ENCODE measurements at places on chromosomes 7 and 10. TPM values are rescaled to one million over a fixed set of nuclear protein-coding genes. Genes with fewer than 3 reads are reported as not detected.

SPDYE2 gene
- not detected for total RNA-seq

C10orf71 gene
- total RNA-seq, result not detected

TFEC gene
- total RNA-seq, result not detected

SPDYE5 gene
- total RNA-seq, result not detected

SYNPO2L gene
- not detected for total RNA-seq

BRI3 gene
- 32.8 TPM for total RNA-seq

AKR1C8 gene
- not detected for total RNA-seq

C10orf53 gene
- total RNA-seq, result not detected

MYPN gene
- total RNA-seq, result 0.04 TPM

NSUN5 gene
- total RNA-seq, result 90.9 TPM

CHN2 gene
- 3.1 TPM for total RNA-seq

CPA2 gene
- total RNA-seq, result not detected

C10orf105 gene
- total RNA-seq, result 0.18 TPM

ATOH7 gene
- total RNA-seq, result 0.15 TPM

PODXL gene
- total RNA-seq, result 339 TPM

PRSS2 gene
- 0.97 TPM for total RNA-seq

BRAT1 gene
- 86.4 TPM for total RNA-seq

SFRP5 gene
- 1.9 TPM for total RNA-seq

SLC16A12 gene
- 4.1 TPM for total RNA-seq

HOXA9 gene
- not detected for total RNA-seq

HOXA6 gene
- total RNA-seq, result not detected

SLC39A12 gene
- not detected for total RNA-seq

POLR3A gene
- 14.3 TPM for total RNA-seq

CPN1 gene
- total RNA-seq, result not detected

MEOX2 gene
- total RNA-seq, result not detected

OR13A1 gene
- not detected for total RNA-seq

HTR7 gene
- 34.3 TPM for total RNA-seq

FFAR4 gene
- total RNA-seq, result not detected

NPTX2 gene
- total RNA-seq, result 34.8 TPM

SORBS1 gene
- total RNA-seq, result 12.7 TPM

LRRC18 gene
- total RNA-seq, result not detected

ACSM6 gene
- not detected for total RNA-seq

RELN gene
- total RNA-seq, result not detected

ADRB1 gene
- 0.24 TPM for total RNA-seq

NPSR1 gene
- not detected for total RNA-seq

PSPH gene
- 50.4 TPM for total RNA-seq

FAM25A gene
- not detected for total RNA-seq

INA gene
- 25.0 TPM for total RNA-seq

PIP gene
- total RNA-seq, result not detected

TWIST1 gene
- total RNA-seq, result 0.18 TPM

KCNH2 gene
- total RNA-seq, result 9.5 TPM

GNGT1 gene
- total RNA-seq, result not detected

ABCB8 gene
- 26.7 TPM for total RNA-seq

AQP1 gene
- not detected for total RNA-seq

RHOBTB1 gene
- total RNA-seq, result 10.5 TPM

C7orf33 gene
- total RNA-seq, result not detected

TMEM168 gene
- total RNA-seq, result 10.9 TPM

RSBN1L gene
- 12.8 TPM for total RNA-seq

GIMAP6 gene
- total RNA-seq, result not detected

HOXA1 gene
- total RNA-seq, result 0.10 TPM

MRLN gene
- total RNA-seq, result not detected

COPS6 gene
- total RNA-seq, result 51.8 TPM

ITIH5 gene
- total RNA-seq, result 0.67 TPM

KCNMA1 gene
- total RNA-seq, result 0.94 TPM

PCDH15 gene
- total RNA-seq, result not detected

SCART1 gene
- total RNA-seq, result 0.44 TPM

RTKN2 gene
- 9.5 TPM for total RNA-seq
